ENCODE measurements at places on chromosomes 2 and 18. TPM values are rescaled to one million over a fixed set of nuclear protein-coding genes. Genes with fewer than 3 reads are reported as not detected.

DNA sequence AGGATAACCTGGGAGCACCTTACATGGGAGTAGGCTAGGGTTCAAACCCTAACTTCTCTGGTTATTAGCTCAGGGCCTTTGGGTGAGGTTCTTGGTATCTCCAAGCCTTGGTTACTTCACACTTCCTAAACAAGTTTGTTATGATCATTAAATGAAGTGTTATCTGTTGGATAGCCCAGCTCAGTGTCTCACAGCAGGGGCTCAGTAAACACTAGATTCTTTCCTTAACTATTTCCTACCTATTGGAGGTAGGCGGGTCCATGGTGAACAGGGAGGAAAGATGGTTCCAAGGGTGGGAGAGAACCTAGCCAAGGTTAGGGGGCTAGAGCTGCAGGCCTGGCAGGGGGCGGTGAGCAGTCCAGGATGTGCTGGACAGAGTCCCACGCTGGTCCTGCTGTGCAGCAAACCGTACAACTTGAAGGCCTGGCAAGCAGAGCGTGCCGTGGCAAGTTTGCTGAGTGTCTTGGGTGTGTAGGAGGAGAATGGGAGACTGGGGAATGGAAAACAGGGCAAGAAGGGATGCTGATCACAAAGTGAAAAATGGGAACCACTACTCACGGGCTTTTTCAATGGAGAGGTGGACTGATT lies 259.1 kb downstream of the PRKCE start:
- DNase-seq: no peak

GRCh38 chr2:145352484-145352883 lies 832.6 kb upstream of the ZEB2 start:
- DNase-seq: no peak

- peak; percentile 86 for DNase-seq
Measured at GRCh38 chr2:42722320-42723190, 41.4 kb downstream of the OXER1 start.

Gene TTN
- polyA plus RNA-seq: 0.03 TPM

DNA sequence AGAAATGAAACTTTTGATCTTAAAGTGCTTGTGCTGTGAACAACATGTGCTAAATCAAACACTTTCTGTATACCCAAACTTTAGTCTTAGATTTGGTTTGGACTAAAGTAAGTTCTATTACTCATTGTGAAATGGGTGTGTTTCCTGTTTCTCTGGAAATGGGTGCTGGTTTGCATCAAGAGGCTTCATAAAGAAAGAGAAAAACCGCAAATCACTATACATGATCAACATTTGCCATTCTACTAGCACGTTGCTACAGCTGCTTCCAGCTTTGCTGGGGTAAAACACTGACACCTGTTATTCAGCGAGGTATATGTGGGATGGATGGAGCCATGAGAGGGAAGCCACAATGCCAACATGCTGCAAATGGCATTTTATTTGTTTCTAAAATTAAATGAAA lies 547.0 kb upstream of the ACVR2A start:
- DNase-seq: no peak

Gene ANKRD30BL
- 0.15 TPM for polyA plus RNA-seq

GRCh38 chr18:50973367-50974126 lies 5.7 kb downstream of the ELAC1 start:
- peak; percentile 64 for DNase-seq

GRCh38 chr2:36513661-36514060 lies 84.3 kb downstream of the FEZ2 start:
- no peak for DNase-seq

GRCh38 chr2:222159221-222159620 lies 139.6 kb downstream of the PAX3 start:
- no peak for DNase-seq

DNA sequence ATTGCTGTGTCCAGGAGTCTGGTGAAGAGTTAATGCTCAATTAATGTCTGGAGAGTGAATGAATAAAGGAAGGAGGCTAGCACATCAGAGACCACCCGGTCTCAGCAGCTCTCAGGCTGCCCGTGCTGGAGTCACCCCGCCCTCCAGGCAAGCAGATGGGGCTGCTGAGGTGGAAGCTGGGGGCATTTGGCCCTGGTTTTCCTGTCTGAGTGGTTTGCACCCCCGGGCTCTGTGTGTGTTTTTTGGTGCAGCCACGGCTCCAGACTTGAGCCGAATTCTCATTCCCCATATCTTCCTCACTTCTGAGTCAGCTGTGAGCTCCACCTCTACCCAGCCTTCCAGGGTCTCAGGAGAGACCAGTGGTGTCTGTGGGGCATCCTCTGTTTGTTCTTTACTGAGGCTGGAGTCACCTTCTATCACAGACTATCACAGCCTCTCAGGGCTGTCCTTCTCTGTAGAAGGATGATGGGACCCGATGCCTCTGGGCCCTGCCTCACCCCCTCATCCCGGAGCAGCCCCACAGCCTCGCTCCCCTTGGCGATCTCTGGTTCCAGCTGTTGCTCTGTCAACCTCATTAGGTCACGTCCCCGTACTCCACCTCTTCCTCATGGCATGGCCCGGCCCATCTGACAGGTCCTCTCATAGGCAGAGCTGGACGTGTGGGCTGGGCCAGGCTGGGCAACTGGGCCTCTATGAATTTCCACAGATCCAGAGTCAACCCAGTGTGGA lies 60.8 kb downstream of the HS1BP3 start:
- DNase-seq: no peak

DNA sequence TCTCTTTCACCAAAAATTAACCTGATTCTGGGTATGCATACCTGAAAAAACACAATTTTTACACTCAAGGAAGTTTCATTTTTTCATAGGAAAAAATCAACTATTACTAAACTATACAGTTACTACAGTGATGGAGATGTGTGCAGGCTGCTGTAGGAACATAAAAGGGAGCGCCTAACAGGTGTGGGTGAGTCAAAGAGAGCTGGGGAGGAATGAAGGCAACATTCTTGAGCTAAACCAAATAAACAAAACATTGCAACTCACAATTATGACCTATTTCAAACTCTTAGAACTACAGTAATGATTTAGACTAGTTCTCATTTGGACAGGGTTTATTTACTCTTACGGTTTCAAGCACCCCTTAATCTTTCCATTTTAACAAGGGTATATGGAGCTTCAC lies 13.4 kb upstream of the CLASP1 start:
- DNase-seq: no peak

Gene DNAH7
- 0.37 TPM for polyA plus RNA-seq

GRCh38 chr2:157182834-157183396 lies 74.6 kb upstream of the GALNT5 start:
- DNase-seq: no peak

DNA sequence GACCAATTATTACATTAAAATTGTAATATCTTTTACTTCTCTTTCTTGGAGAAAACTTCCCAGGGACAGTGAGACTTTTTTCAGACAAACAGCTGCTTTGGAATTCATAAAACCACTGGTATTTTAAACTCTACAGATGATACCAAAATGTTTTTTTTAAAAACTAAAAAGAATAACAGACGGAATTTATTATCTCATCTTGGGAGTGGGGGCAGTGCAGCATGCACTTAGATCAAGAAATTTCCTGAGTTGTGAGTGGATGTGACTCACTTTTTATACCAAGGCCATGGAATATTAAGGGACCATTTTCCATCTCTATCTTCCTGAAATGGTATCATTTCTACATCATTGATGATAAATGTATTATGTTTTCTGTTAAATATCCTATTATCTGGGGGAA lies 422.8 kb upstream of the HNRNPA3 start:
- no peak for DNase-seq

Gene DSG1
- polyA plus RNA-seq: 0.03 TPM

DNA sequence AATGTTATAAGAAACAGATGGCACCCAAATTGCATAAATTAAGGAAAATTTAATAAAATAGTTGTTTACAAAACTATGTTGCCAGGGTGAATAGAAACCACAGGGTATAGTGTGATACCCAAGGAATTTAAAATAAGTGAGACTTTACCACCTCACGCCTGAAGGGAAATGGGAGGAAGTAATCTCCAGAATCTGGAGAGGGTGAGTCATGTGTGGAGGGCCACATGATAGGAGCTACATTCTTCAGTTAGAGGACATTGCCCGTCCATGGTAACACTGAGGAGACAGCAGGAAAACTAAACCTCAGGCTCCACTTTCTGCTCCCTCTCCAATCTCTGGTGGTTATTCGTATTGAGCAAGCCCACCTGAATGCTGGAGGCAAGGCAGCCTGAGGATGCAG lies 97.2 kb upstream of the NXPH2 start:
- no peak for DNase-seq

Gene STPG4
- polyA plus RNA-seq: not detected

Gene HOXD10
- polyA plus RNA-seq: not detected

GRCh38 chr2:101012706-101013181 lies 10.7 kb downstream of the RPL31 start:
- DNase-seq: no peak

DNA sequence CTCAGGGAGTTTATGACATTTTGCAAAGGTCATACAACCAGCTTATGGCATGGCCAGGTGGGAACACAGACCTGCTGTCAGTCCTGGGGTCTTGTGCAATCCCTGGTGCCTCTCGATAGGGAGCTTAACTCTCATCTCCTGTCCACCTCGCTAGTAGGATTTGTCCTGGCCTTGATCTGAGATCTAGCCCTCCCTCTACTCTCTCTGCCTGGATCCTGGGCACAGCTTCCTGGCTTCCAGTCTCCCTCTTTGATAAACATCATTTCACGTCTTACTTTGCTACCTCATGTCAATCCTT lies 13.8 kb downstream of the GALR1 start:
- no peak for DNase-seq

DNA sequence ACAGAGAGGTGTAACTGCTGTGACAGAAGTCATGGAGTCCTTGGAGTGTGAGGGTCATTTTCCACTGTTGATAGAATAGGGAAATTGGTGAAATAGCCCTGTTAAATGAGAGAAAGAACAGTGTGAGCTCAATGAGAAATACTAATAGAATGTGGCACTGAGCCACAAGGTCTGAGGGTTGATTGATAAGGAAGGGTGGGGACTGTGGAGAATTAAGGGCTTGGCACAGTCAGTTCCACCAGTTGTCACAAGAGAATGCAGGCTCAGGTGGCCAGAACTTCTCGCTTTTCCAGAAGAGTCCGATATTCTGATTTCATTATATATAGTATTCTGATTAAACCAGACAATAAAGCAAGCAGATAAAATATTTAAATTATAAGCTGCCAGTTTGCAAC lies 9.1 kb upstream of the IL1RN start:
- peak; percentile 52 for DNase-seq

DNA sequence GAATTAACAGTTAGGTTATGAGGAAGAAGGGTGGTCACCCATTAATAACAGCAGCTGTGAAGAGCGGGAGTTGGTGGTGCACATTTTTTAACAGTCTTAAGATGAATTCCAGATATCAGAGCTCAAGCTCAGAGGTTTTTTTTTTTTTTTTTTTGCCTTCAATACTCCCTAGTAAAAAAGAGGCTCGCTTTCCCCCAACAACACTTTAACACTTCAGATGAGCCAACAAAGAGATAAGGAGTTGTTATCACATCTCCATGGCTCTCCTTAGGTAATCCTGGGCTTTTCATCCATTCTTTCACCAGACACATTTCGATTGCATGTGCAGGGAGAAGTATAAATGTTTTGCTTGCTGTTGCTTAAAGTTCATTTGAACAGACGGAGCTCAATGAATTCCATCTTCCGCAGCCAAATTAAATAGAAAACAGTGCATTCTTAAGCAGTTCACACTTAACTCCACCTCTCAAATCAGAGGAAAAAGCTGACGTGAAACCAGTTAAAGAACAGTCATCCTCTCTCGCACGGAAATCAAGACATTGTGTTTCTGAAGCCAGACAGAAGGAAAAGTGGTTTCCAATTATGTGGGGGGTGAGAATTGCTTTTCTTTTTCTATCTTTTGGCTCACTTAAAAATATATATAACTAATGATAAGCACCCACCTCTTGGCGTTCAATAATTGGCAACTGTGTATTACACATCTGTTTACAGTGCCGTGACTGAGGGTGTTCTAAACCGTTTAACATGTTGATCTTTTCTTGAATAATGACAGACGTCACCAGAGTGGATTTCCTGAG lies 118.2 kb downstream of the ZNF521 start:
- DNase-seq: peak; percentile 38

- DNase-seq: peak; percentile 84
Measured at GRCh38 chr2:164840458-164840929, 1.1 kb downstream of the COBLL1 start.

DNA sequence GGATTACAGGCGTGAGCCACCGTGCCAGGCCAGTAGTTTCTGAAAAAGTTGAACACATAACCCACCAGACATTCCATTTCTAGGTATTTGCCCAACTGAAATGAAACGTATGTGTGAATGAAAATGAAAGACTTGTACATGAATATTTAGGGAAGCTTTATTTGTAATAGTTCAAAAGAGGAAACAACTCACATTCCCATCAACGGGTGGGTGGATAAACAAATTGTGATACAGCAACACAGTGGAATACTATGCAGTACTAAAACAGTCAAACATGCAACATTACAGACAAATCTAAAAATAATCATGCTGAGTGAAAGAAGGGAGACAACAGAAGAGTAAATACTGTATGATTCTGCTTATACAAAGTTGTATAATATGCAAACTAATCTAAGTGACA lies 46.8 kb downstream of the TMEM131 start:
- DNase-seq: no peak

Gene UGT1A3
- polyA plus RNA-seq: not detected

DNA sequence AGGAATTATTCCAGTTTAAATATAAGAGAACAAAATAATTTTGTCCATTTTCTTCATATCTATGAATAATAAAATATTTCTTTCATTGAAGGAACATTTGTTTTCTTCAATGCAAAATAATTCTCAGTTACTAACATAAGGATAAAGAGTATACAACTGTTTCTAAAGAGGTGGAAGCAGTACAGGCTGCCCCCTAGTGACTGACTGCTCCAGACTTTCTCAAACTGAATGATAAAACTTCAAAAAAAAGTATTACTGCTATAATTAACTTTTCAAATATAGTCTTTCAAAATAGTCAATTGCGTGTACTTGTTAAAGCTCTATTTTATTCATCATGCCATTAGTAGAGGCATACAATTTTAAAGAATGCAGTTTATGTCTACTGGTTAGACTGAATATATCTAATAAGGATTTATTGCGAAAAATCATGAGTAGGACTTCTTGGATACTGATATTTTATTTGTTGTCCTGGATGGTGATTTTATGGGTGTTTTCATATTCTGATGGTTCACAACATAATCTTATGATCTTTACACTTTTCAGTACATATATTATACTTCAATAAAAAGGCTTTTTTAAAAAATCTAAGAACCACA lies 100.1 kb downstream of the WDPCP start:
- no peak for DNase-seq

DNA sequence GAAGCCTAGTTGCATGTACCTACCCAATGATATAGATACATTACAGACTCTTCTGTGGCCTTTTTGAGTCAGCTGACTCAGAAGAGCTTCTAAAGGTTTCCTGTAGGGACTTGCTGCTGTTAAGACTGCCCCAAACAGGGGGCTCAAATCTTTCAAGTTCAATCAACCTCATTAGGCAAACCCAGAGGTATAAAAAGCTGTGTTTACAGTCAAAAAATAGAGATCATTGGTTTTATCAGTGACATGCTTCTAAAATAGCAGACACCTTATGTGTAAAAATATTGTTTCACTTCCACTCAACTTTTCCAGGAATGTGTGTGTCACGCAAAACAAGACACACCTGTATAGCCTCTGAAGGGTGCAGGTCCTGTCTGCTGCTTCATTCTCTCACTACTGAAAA lies 624.3 kb upstream of the FANCL start:
- no peak for DNase-seq

GRCh38 chr2:122194546-122194945 lies 439.1 kb downstream of the TSN start:
- no peak for DNase-seq

Gene C2orf80
- polyA plus RNA-seq: not detected
